ENCODE measurements at places on chromosomes 13 and 19.
A peak's percentile ranks its signal among the peaks of the same experiment; 100 is the strongest.

GRCh38 chr19:3229346-3229743, 4.9 kb downstream of the CELF5 start:
- DNase-seq, result no peak

- DNase-seq, result peak; percentile 84
Measured at GRCh38 chr13:77460195-77460594, 75.3 kb upstream of the SCEL start.

DNA sequence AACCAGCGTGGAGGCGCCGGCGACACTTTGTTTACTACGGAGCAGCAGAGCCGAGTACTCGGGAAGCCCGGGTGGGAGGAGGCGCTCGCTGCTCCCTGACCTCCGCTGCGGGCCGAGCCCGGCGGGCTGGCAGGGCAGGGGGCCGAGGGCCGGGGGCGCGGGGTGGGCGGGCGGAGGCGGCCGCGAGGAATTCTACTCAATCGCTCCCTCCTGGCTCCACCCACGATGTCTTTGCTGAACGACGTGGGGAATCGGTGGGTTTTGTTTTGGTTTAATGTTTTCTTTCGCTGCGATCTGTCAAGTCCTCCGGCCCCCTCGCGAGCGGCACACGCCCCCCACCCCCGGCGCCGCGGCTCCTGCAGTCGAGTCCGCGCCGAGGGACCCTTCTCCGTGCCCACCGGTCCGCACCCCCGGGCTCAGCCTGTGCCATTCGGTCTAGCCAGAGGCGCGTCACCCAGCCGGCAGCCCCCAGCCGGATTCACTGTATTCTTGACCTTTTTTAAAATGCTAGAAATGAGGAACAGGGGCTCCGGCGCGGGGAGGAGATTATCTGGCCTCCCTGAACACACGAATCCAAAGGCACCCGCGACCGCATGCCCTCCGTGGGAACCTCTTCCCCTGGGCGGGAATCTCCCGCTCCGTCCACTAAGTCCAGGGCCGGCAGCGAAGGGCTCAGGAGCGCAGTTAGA, 636 bp upstream of the FOXO1 start:
- DNase-seq, result peak; percentile 35

GRCh38 chr19:50818859-50819472, 4.6 kb downstream of the KLK1 start:
- no peak for DNase-seq

- DNase-seq, result no peak
Measured at GRCh38 chr19:4794971-4795370, 3.4 kb downstream of the FEM1A start.

- no peak for DNase-seq
Measured at GRCh38 chr19:10114651-10115391, 3.3 kb downstream of the P2RY11 start.

- no peak for DNase-seq
Measured at GRCh38 chr13:113737803-113738202, 21.2 kb upstream of the TMEM255B start.

DNA sequence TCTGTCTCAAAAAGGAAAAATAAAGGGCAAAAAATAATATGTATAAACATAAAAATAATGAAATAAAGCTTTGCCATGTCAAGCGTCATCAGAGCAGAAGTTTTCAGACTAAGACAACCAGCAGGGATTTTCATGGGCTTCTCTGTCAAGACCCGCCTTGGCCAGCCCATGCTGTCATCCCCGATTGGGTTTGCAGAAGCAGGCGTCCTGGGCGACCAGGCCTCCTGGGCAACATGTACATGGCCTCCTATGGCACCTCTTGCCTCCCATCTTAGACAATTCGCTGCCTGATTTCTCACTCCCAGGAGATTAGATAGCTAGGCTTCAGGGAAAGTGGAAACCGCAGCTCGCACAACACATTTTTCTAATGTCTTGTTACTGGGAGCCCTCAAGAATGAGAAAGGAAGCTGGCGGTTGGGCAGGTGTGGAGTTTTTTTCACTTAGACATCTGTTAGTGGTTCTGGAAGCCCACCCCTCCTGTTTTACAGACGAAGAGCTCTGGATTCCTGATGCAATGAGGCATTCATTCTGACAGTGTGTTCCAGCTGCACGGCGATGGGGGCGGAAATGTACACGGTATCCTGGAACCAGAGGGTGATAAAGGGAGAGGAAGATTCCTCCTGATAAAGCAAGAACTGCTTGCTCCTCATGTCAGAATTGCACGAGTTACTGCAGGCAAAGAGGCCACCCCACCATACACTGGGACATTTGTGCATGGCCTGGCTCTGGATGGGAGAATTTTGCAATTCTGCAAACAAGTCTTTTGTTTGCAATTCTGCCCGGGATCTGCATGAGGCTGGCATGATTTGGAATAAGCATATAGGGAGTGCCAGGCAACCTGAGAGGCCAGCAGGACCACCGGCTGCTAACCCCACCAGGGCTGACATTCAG, 47.4 kb upstream of the KATNAL1 start:
- DNase-seq, result no peak

DNA sequence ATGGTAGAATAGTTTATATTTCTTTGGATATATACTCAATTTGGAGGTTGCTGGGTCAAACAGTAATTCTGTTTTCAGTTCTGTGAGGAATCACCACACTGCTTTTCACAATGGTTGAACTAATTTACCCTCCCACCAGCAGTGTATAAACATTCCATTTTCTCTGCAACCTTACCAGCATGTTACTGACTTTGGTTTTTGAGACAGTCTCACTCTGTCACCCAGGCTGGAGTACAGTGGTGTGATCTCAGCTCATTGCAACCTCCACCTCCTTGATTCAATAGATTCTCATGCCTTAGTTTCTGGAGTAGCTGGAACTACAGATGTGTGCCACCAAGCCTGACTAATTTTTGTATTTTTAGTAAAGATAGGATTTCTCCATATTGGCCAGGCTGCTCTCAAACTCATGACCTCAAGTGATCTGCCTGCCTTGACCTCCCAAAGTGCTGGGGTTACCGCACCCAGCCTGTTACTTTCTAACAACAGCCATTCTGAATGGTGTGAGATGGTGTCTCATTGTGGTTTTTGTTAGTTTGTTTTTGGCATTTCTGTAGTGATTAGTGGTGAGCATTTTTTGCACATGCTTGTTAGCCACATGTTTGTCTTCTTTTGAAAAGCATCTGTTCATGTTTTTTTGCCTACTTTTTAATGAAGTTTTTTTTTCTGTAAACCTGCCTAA, 12.5 kb downstream of the ZNF714 start:
- DNase-seq, result no peak

DNA sequence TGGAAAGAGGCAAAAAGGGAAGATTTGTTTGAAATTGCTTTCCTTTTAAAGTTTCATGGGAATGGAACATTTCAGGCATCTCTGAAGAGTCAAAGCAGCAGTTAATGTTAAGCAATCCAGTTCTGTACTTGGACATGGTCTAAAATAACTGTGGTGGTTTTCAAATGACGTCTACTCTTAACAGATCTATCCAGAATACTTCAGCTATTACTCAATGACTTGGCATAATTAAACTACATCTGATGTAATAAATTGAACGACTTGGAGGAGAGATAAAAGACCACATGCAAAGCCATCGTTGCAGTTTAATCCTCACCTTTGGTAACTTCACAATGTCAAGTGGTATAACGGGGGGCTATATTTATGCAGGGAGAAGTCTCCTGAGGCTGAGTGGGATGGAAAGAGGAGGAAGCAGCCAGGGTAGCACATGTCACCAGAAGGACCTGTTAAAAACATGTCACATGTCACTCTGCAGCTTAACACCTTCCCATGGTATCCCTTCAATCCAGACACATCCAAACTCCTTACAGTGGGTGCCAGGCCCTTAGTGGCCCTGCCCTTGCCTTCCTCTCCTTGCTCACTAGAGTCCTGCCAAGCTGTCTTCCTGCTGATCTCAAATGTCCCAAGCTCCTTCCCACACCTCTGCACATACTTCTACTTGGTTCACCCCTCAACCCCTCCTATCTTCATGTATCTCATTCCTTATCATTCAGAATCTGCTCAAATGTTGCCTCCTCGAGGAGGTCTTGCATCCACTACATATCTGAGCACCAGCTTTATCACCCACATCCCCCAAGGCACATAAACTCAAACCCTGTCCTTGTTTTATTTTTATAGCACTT, 327.8 kb downstream of the SUCLA2 start:
- DNase-seq, result no peak

DNA sequence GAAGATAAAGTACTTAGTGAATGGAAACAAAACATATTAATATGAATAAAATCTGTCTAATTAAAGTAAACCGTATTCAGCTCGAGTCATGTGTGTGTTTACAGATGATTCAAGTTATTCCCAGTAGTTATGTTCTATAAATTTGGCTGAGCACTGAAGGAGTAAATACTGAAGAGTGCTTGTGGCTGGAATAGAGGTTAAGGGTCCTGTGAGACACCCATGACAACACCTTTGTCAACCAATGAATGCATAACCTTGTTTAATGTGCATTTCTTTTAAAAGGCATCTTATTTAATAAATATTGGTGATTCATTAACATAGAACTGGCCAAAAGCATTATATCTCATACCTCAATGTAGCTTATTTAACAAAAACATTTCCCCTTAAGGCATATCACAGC, 577.8 kb upstream of the SLITRK5 start:
- DNase-seq, result no peak

DNA sequence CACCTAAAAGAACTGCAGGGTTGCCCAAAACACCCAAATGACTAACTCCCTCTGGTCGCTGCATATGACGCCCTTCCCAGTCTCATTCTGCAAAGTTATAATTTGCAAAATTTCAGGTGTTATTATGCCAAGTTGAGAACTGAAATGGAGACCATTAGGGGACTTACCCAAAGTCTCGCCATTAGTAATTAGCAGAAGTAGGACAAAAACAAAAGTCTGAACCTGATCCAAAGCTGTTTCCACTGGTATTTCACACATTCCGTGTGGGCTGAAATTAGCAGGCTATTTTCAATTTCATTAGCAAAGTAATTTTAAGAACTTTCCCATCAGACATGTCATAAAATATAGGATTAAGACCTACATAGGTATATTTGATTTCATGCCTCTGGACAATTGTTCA, 6.8 kb downstream of the RUBCNL start:
- DNase-seq, result no peak

- no peak for DNase-seq
Measured at GRCh38 chr13:82036602-82037001, 1695.7 kb upstream of the SPRY2 start.

- peak; percentile 60 for DNase-seq
Measured at GRCh38 chr19:12544401-12544876, 6.8 kb downstream of the ZNF564 start.

DNA sequence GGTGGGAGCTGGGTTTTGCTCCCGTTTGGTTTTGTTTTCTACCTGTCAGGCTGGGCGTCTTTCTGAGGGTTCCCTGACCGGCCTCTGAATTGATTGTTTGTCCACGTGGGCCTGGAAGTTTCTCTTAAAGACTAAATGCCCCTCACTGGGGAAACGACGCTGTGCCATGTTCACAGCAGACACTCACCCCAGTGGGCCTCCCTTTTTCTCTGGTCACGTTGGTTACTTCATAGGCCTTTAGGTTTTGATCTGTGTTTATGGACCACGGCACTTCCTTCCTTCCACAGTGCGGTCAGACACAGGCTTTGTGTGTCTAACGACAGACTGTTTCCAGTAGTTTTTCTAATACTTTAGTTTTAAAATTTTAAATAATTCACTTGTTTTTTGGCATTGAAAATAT, 20.1 kb upstream of the NDUFS7 start:
- DNase-seq, result no peak

GRCh38 chr19:12997179-12997966, 2.1 kb downstream of the NFIX start:
- no peak for DNase-seq

DNA sequence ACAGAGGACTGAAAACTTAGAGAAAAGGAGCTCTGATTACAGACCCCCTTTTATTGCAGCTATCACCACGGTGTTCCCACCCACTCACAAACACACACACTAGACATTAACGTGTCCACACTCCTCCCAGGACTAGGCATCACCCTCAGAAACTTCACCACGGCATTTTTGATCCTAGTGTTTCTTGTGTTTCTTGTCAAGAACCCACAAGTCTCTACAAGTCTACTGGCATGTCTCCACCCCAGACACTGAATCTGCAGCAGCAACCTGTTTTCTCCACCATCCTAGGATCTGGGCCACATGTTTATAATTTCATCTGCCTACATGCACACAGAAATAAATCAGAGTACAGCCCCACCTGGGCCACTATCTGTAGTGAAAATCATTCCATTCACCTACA, 4.3 kb downstream of the ZNF486 start:
- DNase-seq, result no peak

- peak; percentile 35 for DNase-seq
Measured at GRCh38 chr19:18700501-18701249, 17.2 kb downstream of the CRTC1 start.

DNA sequence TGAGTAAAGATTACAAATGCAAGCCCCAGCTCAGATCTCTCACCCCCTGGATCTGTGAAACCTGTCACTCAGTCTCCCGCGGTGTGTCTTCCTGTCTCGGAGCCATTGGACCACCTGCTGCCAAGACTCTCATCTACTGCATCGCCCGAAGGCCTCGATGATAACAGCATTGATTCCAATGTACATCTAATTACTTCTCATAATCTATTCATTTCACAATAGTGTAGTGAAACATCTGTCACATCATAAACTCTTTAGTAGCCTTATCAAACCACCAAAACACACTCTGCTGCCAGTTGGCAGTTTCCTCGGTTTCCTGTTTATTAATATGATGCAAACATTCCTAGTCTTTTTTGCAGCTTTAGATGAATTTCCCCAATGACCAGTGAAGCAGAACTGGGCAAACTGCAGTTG, 220.3 kb downstream of the POU4F1 start:
- no peak for DNase-seq

- no peak for DNase-seq
Measured at GRCh38 chr13:97849305-97849704, 104.2 kb upstream of the IPO5 start.

- no peak for DNase-seq
Measured at GRCh38 chr19:48183356-48183755, 12.9 kb downstream of the ZSWIM9 start.

DNA sequence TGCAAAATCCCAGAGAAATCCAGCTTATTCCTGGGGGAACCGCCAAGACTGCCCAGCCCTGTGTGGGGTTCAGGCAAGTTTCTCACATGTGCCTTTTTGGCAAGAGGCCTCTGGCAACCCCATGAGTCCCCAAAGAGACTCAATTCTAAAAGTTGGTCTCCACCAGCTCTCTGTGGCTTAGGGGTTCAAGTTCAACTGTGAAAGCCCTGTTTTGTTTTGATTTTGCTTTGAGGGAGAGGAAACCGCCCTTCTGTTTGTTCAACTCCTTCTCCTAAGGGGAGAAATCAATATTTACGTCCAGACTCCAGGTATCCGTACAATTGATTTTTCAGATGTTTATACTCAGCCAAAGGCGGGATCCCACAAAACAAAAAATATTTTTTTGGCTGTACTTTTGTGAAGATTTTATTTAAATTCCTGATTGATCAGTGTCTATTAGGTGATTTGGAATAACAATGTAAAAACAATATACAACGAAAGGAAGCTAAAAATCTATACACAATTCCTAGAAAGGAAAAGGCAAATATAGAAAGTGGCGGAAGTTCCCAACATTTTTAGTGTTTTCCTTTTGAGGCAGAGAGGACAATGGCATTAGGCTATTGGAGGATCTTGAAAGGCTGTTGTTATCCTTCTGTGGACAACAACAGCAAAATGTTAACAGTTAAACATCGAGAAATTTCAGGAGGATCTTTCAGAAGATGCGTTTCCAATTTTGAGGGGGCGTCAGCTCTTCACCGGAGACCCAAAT, 583 bp upstream of the LDLR start:
- no peak for DNase-seq

Data from inflammatory macrophage treated with lipopolysaccharide for 1 hour (primary cell).